Adrenal gland (tissue), 19 donors: ENCODE measurements at places on chromosomes 12 and 14.

GRCh38 chr14:105938055-105938863 lies 411.9 kb downstream of the TMEM121 start:
- no peak overlapping the region for H3K27ac ChIP-seq
- no peaks in the 10 kb centered on the region for H3K27me3 ChIP-seq
- no peak overlapping the region for H3K4me3 ChIP-seq

DNA sequence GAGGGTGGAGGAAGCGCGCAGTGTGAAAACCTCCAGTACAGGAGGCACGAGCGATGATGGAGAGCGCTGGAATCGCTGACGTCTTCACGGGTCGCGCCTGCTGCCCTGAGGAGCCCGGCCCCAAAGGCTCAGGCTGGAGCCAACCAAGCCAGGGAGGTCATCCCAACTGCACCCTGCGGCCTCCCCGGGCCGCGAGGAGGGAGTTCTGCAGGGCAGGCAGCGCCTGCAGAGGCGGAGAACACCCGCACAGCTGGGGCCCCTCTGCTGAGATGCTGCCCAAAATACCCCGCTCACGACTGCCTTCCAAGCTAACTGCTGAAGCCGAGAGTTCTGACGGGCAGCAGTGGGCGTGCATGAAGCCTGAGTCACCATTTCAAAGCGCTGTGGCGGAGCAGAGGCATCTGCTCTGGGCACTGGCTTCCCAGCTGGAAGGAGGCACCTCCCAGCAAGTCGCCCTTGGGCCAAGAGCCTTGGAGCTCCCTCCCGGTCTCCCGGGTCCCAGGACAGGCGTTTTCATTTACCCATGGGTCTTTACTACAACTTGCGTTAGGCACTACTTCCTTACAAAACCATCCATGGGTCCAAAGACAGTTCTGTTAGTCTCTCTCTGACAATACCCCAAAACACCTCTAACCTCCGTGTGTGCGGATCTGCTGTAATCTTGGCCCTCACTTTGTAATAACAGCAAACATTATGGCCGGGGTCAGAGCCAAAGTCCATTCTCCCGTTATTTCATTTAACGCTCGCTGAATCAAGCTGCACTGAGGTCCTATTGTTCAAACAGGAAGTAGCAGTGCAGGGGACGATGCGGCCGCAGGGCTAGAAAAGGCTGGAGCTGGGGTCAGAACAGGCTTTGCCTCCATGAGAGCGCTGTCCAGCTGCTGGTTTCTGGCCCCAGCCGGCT lies 60.1 kb upstream of the RIMBP2 start:
- H3K27me3 ChIP-seq = no peaks in the 10 kb centered on the region
- no peak overlapping the region for H3K27ac ChIP-seq
- DNase-seq = peak; percentile 79
- peaks cover 13% of the 10 kb centered on the region for H3K4me1 ChIP-seq
- no peak overlapping the region for H3K4me3 ChIP-seq

DNA sequence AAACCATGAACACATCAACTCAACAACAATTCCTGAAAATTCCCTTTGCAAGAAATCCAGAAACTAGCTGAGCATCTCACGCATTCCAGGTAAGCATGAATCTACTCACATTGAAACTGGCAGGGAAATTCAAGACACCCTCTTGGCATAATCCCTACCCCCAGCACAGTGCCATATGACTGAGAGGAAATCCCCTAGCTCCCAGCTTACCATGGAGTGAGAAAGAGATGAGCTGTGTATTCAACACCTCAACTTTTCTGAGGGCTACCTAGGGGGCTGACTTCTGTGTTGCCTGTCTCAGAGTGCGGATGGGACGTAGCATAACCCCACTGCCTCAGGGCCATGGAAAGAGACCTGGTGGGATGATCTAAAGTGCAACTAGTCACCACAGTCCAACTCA lies 37.7 kb upstream of the GPR132 start:
- H3K27ac ChIP-seq = no peak overlapping the region
- no peaks in the 10 kb centered on the region for H3K4me1 ChIP-seq
- H3K36me3 ChIP-seq = no peaks in the 10 kb centered on the region
- no peak for DNase-seq
- peaks cover 23% of the 10 kb centered on the region for H3K27me3 ChIP-seq

- no peaks in the 10 kb centered on the region for H3K4me1 ChIP-seq
- H3K36me3 ChIP-seq = no peaks in the 10 kb centered on the region
- no peaks in the 10 kb centered on the region for H3K27me3 ChIP-seq
- H3K27ac ChIP-seq = no peak overlapping the region
- no peak overlapping the region for H3K4me3 ChIP-seq
Measured at GRCh38 chr12:22256041-22256441, 78.5 kb downstream of the ST8SIA1 start.

GRCh38 chr14:54435500-54435981 lies 5.6 kb downstream of the CNIH1 start:
- no peak for DNase-seq
- H3K27me3 ChIP-seq = no peaks in the 10 kb centered on the region
- peak overlapping the region; percentile 56 for H3K27ac ChIP-seq
- H3K4me1 ChIP-seq = peaks cover 9% of the 10 kb centered on the region

- no peak overlapping the region for H3K27ac ChIP-seq
- peaks cover 5% of the 10 kb centered on the region for H3K4me1 ChIP-seq
- no peak overlapping the region for H3K4me3 ChIP-seq
- no peak for DNase-seq
Measured at GRCh38 chr12:91604897-91605296, 422.3 kb upstream of the DCN start.
